Non-pigmented ciliary epithelial cell (primary cell): ENCODE measurements at places on chromosomes 6 and 20.
A peak's percentile ranks its signal among the peaks of the same experiment; 100 is the strongest.

- DNase-seq = no peak
These were observed 659 bp upstream of the GUCA1B start for GRCh38 chr6:42195415-42195814.

- DNase-seq = no peak
These were observed 41.8 kb downstream of the NCOA7 start for GRCh38 chr6:125832391-125833117.

GRCh38 chr20:40604416-40604815 is 84.6 kb downstream of the MAFB start:
- DNase-seq = no peak

GRCh38 chr6:25883536-25883935 is 9.5 kb upstream of the SLC17A3 start:
- DNase-seq = no peak

- DNase-seq = peak; percentile 31
These were observed 143.6 kb upstream of the GJE1 start for GRCh38 chr6:141988954-141989705.

DNA sequence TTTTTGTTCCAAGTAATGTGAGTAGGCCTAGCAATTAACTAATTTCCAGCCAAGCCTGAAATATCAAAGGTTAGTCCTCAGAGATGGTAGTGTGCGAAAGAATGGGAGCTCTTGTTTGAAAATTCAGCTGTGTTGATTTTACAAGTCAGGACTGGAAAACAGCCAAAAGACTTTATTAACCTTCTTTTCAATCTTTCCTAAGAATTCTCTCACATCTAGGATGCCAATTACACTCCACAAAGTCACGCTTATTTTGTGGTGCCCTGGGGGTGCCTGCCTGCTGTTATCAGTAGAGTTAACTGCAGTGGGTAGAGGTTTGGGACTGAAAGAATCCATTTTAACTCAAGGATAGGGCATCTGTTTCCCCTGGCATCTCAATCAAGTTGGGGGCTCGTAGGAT is 30.7 kb upstream of the MAP3K4 start:
- no peak for DNase-seq

GRCh38 chr20:62944184-62944583 is 6.2 kb downstream of the GID8 start:
- DNase-seq = no peak

- DNase-seq = no peak
These were observed 122.1 kb downstream of the OGFRL1 start for GRCh38 chr6:71410681-71411080.

GRCh38 chr6:145813285-145814034 is 1.1 kb downstream of the FBXO30 start:
- DNase-seq = no peak
